ENCODE measurements at places on chromosomes 12 and 14.

- no peak for DNase-seq
These were observed 250.9 kb upstream of the SYT10 start for GRCh38 chr12:33690562-33690961.

DNA sequence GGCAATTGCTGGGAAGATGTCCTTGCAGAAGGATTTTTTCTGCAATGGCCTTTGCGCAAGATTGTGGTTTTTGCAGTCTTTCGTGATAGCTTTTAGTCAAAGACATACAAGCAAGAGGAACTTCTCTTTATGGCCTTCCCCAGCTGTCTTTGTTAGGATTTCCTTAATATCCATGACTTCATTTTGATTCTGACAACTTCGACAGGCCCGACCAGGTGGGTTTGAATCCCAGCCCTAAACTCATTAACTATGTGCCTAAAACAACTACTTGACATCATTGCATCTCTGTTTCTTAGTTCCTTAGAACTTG is 13.3 kb upstream of the VRK1 start:
- no peak for DNase-seq

- DNase-seq: no peak
These were observed 2.2 kb downstream of the BTBD7 start for GRCh38 chr14:93330609-93331000.

DNA sequence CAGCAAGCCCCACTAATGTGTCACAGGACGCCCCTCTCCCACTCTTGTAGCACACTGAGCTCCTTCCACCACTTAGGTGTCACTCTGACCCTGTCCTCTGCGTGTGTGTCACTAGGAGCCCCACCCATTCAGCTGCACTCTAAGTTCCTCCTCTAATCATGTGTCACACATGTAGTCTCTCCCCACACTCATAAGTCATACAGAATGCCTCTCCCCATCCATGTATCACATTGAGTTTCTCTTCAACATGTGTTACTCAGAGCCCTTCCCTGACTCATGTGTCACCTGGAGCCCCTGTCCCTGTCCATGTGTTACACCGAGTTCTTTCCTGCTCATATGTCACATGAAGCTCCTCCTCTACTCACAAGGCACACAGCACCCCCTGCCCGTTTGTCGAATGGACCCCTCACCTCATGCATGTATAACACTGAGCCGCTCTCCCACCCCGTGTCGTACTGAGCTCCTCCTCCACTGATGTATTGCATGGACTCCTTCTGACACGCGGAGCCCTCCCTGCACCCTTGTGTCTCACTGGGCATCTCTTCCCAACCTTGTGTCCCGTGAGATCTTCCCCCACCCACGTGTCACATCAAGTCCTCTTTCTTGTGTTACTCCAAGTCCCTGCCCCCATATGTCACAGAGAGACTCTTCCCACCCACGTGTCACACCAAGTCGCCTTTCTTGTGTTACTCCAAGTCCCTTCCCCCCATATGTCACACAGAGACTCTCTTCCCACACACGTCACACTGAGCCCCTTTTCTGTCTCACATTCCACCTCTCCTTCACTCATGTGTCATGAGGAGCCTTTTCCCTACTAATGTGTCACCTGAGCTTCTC is 31.0 kb downstream of the RTL1 start:
- DNase-seq: no peak

DNA sequence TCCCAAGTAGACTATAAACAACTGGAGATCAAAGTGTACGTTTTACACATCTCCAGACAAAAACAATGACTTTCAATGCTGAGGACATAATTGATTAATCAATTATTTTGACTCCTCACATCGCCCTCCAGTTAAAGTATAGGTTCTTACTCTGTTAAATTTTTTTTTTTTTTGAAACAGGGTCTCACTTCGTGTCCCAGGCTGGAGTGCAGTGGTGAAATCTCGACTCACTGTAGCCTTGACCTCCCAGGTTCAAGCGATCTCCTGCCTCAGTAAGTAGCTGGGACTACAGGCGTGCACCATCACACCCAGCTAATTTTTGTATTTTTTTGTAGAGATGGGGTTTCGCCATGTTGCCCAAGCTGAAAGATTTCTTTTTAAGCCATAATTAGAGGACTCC is 938 bp upstream of the CCNB1IP1 start:
- no peak for DNase-seq

DNA sequence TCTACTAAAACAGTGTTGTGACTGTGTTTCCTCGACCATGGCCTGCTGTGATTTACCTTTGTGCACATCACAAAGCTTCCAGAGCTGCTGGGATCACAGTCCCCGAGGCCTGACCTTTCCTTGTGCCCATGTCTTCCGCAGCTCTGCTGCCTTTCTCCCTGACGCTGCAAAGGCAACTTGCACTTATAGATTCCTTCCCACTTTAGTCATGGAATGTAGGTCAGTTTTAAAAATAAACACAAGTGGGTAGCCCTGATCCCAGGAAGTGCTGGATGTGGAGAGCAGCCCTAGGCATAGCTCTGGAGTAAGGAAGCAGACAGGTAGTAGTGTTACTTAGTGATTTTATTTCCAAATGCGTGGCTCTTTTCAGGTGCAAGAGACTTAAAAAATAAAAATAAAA is 825.7 kb downstream of the AACS start:
- no peak for DNase-seq

GRCh38 chr12:122986258-122986871 is 5.9 kb downstream of the ARL6IP4 start:
- no peak for DNase-seq

GRCh38 chr12:85820101-85820500 is 16.1 kb downstream of the RASSF9 start:
- no peak for DNase-seq

DNA sequence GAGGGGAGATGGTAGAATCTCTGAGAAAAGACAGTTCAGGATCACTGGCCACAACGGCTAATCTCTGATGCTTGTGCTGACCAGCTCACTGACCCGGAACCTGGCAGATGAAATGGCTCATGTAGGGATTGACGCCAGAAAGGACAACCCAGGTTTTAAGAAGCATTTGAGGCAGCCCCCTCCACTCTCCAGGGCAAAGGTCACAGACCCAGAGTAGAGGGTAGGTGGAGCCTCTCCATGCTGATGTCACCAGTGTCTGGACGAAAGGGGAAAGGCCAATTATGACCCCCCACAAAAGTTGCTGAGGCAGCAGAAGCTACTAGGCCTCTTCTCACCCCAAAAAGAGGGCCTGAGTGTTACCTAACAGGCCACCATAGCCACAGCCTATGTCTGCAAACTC is 1.2 kb downstream of the METTL1 start:
- DNase-seq: no peak

DNA sequence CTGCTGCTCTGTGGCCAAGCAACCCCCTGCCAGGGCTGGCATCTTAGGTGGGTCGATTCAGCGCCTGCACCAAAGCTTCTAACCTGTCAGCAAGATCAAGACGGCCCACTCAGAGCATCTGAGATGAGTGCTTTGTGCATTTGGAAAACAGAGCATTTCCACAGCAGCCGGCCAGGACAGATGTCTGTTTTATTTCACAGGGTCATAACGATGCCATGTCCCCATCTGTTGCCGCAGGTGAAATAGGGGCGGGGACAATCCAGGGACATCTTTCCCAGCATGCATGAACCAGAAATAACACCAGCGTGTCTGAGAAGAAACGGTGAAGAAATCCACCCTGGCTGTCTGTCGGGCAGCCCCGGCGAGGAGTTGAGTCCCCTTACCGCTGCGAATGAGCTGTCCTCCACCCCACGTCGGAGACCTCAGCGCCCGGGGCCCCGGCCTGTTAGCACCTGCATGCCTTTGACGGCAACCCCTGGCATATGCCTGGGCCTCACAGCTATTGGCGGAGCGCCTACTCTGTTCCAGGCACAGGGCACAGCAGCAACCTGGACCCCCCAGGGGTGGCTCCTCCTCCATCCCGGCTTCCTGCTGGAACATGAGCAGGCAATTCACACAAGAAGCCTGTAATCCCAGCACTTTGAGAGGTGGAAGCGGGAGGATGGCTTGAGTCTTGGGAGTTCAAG is 30.6 kb upstream of the ULK1 start:
- DNase-seq: no peak

GRCh38 chr14:68576031-68576430 is 216.8 kb downstream of the ZFP36L1 start:
- DNase-seq: no peak

- DNase-seq: no peak
These were observed 64.0 kb downstream of the PIWIL1 start for GRCh38 chr12:130401703-130402102.

DNA sequence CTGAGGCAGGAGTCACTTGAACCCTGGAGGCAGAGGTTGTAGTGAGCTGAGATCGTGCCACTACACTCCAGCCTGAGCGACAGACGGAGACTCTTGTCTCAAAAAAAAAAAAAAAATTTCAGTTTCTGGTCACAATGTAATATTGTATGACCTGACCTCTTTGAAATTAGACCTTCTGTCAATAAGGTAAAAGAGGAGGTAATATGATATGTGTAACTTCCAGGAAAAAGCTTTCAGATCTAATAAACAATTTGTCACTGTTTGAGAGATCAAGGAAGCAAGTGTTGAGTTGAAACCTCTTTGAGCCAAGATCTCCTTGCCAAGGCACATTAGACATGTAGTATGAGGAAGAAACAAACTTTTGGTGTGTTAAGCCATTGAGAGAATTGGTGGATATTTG is 101.7 kb upstream of the ATF7IP start:
- no peak for DNase-seq

DNA sequence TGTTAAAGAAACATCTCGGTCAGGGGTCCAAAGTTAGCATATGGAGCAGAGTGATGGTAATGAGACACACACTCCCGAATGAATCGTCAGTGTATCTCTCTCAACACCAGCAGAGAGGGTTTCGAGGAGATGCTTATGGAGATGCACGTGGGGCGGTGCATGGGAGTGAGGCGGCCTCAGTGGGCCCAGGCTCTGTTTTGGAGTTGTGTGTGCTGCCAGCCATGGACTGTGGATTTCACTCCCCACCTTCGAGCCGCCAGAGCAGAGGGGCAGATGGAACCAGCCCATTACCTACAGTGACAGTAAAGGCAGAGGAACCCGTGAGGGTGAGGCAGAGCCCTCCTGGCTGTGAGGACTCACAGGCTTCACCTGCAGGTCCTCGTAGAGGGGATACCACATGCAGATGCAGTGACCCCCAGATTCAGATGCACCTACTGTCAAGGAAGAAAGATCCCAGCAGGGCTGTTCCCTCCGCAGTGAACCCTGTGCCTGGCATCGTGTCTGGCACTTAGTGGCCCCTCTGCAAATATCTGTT is 68.2 kb downstream of the WDR20 start:
- DNase-seq: no peak

GRCh38 chr14:59224341-59224740 is 35.9 kb downstream of the DAAM1 start:
- no peak for DNase-seq

- peak; percentile 3 for DNase-seq
These were observed 97.9 kb downstream of the RERGL start for GRCh38 chr12:17992002-17992656.
